ENCODE measurements at places on chromosomes 11 and 22.

- DNase-seq: no peak
These were observed 2.7 kb downstream of the PELI3 start for GRCh38 chr11:66469441-66469840.

DNA sequence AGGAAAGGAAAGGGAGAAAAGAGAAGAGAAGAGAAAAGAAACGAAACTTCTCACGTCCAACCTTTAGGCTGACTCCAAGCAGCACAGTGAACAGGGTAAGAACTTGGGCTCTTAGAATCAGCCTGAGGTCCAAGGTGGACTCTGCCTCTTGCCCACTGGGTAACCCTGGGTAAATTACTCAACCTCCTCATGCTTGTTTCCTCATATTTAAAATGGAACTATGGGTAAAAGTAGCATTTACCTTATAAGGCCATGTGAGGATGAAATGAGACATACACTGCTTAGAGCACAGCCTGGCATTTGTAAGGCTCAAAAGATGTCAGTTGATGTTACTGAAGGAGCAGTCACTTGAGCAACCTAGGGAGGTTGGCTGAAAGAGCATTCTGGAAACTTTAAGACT, 107.9 kb downstream of the C11orf58 start:
- peak; percentile 18 for DNase-seq

DNA sequence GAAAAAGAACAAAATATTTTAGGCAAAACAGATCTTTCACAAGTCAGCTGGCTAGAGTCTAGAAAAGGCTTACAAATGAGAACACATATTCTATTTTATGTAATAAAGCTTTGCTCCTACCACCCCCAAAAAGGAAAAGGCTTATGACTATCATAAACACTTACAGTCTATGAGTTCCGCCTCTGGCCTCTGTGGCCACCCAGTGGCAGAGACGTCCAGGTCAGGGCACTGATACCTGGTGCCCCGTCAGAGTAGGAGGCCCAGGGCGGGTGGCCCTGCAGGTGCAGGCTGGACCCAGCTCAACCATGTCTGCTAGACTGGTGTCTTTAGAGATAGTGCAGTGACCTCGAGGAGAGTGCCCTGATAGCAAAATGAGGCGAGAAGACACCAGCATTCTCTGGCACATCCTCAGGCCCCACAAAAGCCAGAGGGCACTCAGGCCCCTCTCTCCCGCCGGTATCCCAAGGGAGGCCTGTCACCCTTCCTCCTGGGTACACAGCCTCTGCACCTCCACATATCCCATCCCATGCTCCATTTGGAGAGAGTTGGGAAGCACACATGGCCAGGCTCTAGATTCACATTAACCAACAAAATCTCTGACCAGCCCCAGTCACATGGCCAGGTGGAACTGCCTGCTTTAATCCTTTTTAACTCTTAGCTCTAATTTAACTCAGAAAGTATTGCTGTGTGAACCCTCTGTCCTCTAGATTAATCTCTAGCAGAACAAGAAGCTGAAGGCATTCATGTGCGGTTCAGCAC, 27.3 kb upstream of the SERPIND1 start:
- no peak for DNase-seq

GRCh38 chr11:23179609-23180008, 319.3 kb upstream of the CCDC179 start:
- no peak for DNase-seq

DNA sequence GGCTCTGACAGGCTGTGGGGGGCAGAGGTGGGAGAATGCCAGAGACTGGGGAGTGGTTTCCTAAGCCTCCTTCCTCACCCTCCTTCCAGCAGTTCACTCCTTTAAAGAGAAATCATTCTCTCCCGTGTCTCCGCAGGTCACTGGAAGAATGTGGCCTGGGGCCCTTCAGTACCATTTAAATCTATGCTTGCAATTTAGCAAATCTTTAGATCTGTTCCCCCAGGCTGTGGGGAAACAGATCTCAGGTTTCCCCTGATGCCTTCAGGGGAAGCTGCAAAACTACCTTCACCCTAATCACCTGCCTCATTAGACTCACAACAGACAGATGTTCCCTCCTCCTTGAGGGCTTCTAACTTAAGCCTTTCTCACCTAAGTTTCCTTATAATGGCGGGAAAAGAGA, 55.3 kb downstream of the KIRREL3 start:
- no peak for DNase-seq

GRCh38 chr22:39152024-39152510, 413 bp downstream of the CBX7 start:
- no peak for DNase-seq

DNA sequence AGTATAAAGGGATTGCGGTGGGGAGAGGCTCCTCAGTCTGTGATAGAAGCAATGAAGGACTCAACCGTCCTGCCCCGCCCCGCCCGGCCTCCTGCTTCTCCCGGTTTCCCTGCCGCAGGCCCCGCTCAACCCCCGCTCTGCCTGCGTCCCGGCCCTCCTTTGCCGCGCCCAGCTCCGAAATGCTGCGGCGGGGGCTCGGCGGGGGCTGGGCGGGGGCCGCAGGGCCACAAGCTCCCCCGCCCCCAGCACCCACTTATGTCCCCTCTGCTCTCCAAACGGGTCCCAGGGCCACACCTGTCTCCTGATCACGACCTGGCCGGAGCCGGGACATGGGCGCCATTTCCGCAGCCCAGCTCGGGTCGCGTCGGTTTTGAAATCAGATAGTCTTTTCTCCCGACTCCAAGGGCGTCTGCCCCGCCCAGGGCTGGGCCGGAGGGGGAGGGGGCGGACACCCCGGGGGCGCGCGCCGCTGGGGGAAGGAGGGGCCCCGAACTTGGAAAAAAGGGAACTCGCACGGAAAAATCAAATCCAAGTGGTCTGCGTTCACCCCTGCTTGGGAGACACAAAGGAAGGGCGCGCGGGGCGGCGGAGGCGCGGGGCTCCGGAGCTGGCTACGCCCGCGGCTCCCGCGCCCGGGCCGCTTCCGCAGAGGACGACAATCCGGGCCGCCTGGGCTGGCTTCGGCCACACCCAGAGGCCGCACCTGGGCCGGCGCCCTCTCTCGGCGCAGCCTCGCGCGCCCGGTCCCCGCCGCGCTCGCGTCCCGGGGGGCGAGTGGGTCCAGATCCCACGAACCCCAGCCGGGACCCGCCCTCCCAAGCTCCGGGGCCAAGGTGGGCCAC, 70.6 kb upstream of the EP300 start:
- DNase-seq: peak; percentile 70

DNA sequence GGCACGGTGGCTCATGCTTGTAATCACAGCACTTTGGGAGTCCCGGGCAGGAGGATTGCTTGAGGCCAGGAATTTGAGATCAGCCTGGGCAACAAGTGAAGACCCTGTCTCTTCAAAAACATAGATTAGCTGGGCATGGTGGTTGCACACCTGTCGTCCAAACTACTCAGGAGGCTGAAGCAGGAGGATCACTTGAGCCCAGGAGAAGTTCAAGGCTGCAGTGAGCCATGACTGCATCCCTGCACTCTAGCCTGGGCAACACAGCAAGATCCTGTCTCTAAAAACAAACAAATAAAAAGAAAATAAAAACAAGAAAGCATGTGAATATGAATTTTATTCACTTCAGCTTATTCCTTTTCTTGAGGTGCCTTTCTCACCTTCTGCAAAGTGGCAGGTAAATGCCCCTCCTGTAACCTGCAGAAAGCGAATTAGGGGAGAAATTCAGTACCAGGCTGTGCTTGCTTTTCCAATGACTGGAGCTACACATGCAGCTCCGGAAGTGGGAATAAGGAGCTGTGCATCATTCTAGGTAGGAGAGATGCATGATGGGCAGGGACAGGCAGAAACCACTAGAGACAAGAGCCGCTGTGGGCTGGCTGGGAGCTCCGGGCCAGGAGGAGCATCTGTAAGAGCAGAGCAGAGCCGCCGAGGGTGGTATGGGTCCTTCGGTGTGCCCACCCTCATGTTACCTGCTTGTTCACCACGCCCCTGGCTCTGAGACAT, 14.7 kb upstream of the KCTD17 start:
- DNase-seq: no peak

DNA sequence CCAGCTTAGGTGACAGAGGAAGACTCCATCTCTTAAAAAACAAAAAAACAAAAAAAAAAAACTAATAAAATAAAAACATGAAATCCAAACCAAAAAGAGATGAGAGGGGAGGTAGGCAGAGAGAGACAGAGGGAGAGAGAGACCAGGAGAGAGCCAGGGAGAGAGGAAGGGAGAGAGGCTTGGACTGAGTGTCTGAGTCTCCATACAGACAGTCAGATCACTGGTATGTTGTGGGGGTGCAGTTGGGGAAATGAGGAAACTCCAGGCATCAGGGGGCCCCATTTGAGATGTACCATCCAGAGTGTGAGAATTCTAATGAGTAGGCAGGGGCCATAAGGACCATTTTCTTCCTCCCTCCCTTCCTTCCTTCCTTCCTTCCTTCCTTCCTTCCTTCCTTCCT, 53.1 kb upstream of the SEPTIN5 start:
- peak; percentile 41 for DNase-seq

DNA sequence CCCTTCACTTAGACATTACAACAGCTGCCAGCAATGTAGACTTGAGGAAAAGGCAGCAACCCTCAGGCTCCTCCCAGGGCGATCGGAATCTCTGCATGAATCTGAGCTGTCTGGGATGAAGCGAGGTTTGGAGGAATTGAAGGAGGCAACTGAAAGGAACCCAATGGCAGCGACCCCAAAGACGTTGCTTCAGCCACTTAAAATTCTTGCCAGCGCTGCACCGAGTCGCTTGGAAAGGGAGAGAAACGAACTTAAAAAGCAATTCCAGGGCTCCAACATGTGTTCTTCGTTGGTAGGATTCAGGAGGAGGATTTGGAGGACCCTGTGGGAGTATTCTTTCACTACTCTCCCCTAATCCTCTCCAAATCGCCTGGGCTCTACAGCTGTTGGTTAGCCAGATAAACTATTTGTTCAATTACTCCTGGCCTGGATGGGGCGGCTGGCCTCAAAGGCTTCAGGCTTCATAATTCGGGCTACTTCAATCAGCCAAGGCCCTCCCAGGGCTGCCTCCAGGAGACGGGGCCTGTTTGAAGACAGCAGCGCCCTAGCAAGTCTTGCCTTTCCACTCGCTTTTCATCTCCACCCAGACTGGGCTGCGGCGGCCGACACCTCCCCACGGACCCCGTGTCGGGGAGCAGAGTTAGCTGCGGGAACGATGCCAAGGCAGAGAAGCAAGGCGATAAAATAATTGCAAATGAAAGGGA, 72.4 kb upstream of the TMEM45B start:
- no peak for DNase-seq

Measured in EH (cell line).